ENCODE measurements at places on chromosomes 16 and 17.

DNA sequence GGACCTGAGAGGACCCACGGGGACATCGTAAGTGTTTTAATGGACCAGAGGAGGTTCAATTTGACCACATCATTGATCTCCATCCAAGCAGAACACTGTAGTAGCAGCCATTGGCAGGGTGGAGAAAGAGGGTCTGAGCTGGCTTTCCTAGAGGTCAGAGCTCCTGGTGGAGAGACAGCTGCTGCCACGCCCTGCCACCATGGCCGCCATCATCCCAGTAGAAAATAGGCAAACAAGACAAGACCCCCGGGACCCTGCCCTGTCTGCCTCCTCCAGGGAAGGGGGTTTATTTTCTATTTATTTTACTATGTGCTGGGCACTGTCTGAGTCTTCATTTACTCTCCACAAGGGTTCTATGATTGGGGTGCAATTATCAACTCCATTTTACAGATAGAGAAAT is 11.4 kb upstream of the ITGA3 start:
- no peak for DNase-seq

DNA sequence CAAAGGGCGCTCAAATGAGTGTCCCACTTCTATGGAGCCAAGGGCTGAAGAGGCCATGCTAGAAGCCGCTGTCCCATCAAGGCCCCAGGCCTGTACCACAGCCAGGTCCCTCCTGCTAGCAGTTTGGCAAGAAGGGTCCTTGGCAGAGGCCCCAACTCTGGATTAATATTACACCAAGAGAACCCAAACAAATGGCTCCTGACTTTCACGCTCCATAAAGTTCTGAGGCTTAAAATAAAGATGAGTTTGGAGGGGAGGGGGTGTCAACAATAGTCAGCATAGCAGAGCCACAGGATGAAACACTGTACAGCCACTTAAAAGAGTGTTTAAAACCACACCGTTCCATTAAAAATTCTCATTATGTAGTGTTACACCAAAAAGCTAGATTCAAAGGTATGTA is 30.5 kb downstream of the CUEDC1 start:
- DNase-seq: no peak

GRCh38 chr16:30561089-30561816 is 3.1 kb upstream of the ZNF764 start:
- no peak for DNase-seq

DNA sequence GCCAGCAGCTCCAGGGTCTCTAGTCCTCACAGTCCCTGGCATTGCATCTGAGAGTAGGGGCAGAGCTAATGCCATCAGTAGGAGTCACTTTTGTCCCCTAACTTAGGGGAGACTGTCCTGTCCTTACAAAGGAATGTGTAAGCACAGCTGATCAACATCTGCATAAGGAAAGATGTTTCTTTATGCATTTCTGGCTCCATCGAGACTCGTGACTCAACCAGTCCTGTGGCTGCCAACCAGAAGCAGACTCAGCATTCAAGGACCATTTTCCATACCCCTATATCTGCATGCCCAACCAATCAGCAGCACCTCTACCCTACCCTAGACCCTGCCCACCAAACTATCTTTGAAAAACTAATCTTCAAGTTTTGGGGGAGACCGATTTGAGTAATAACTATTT is 8.2 kb upstream of the MPP2 start:
- no peak for DNase-seq

DNA sequence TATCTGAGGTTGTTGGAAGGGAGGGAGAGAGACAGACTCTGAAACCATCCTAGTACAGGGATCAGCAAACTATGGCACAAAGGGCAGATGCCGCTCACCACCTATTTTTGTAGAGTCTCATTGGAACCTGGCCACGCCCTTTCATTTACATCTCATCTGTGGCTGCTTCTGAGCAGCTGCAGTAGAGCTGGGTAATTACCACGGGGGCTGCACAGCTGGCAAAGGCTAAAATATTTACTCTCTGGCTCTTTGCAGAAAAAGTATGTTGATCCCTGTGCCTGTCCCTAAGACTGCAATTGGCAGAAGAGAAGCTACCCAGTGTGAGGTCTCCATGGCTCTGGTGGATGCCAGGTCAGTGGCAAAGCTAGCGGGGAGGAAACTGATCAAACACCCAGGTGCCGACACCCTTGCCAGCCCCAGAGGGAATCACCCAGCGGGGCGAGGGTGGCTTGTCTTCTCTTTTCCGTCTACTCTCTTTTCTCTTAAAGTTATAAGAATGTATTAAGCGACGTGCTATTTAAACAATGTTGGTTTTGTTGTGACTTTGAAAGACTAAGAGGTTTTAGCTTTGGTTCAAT is 14.0 kb downstream of the CEP295NL start:
- DNase-seq: no peak

DNA sequence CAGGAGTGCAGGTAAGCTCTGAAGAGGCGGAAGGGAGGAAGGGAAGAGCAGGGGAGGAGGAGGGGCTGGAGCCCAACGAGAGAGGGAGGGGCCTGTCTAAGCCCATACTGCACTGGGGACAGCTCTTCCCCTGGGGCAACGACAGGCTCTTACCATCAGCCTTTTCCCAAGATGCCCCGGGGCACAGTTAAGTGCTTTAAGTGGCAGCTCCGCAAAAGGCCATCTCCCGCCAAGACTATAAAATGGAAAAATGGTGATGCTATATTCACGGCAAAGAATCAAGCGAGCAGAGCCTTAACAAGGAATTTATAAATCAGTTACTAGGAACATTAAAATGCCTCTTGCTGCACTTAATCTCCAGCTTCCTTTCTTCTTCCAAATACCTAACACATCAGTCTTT is 110.2 kb upstream of the NLRP1 start:
- no peak for DNase-seq

DNA sequence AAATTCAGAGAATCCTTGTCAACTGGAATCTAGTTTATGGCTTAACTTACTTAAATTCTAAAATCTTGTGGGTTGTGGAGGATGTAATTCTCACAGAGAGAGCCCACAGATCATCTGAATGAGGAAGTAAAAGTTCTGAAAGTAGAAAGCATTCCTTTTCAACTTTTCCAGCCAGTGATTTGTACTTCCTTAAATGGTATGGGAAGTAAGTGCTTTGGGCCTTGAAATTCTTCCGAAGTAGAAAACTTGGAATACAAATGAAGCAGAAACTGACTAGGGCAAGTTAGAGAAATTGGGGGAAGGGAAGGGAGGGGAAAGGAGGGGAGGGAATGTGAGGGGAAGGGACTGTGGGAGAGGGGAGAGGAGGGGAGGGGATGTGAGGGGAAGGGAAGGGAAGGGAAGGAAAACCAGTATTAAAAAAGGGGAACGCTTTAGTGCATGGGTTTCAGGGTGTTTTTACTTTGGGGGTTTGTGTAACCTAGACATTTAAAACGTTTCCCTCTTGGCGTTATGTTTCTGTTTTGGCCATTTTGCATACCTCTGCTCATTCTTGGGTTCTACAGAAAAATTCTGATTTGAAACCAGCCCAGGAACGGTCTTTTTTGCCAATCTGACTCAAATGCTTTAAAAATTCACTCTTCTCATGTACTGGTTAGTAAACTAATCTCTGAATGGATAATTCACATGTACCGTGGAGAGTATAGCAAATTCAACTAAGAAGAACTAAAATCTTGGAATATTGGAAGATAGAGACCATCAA is 15.5 kb upstream of the SNTB2 start:
- no peak for DNase-seq

- no peak for DNase-seq
Observed at GRCh38 chr17:31609331-31609730, 217.9 kb downstream of the RAB11FIP4 start.

GRCh38 chr17:47935961-47936360 is 5.4 kb upstream of the PNPO start:
- DNase-seq: no peak

GRCh38 chr17:74953134-74953687 is 17.5 kb downstream of the OTOP3 start:
- no peak for DNase-seq

DNA sequence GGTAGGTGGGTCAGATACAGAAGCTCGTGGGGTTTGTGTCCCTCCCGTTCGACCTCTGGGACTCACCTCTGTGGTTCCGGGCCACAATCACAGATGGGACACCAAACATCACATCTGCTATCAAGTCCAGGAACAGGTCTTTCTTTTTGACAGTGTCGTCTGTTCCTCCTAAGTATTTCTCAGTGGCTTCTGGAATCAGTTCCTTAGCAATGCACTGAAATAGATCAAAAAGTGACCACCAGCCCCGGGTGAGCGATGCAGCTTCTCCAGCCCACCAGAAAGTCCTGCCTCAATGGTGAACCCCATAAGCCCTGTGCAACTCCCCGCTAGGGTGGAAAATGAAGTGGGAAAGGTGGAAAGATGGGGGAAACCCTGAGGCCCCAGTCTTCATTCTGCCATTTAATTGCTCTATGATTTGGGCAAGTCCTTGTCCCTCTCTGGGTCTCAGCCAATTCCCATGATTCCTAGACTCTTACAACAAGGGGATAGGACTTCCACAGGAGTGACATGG is 22.4 kb downstream of the CES1 start:
- no peak for DNase-seq

Data from activated CD4-positive, alpha-beta T cell treated with anti-CD3 and anti-CD28 coated beads for 1 hour (primary cell).